Stomach (tissue), 19 donors: ENCODE measurements at places on chromosomes 13 and 19. TPM values are rescaled to one million over a fixed set of nuclear protein-coding genes. Genes with fewer than 3 reads are reported as not detected.
A peak's percentile ranks its signal among the peaks of the same experiment; 100 is the strongest.

DNA sequence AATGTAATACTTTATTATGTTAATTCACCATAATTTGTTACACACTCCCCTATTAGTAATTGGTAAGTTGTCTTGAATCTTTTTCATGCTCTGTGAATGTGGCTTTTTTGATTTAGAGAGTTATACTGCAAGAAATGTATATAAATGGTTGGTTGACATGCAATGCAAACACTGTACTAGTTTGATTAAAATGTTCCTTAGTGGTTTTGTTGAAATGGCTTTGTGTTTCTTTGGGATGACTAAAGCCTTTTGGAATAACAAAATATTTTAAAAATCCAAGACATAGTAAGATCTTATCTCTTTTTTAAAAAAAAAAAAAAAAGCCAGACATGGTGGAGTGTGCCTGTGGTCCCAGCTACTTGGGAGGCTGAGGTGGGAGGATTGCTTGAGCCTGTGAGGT, 10.5 kb downstream of the LAMP1 start:
- peaks cover 57% of the 10 kb centered on the region for H3K36me3 ChIP-seq
- no peak for DNase-seq
- H3K4me3 ChIP-seq = no peak overlapping the region
- H3K4me1 ChIP-seq = peaks cover 7% of the 10 kb centered on the region
- H3K27me3 ChIP-seq = no peaks in the 10 kb centered on the region

DNA sequence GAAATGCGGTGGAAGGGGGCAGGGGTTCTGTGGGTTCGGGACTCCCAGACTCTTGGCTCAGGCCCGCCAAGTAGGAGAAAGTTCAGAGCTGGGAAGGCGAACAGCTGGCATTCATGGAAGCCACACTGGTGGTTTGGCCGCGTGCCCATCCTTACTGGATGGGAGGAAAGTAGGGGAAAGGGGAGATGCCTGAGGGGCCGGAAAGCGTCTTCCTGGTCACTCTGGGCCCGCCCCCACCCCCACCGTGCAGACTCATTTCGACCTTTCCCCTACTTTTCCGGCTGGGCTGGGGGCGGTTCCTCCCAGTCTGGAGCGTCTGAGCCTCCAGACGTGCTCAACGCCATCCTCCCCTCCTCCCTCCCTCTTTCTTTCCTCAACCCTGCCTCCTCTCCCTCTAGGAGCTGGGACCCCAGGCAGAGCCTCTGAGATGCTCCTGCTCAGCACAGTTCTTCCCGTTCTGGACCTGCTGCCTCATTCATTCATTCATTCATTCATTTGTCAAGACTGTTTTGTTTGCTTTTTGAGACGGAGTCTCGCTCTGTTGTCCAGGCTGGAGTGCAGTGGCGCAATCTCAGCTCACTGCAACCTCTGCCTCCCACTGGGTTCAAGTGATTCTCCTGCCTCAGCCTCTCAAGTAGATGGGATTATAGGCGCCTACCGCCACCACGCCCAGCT, 3.5 kb downstream of the ANGPTL4 start:
- peak overlapping the region; percentile 76 for H3K4me3 ChIP-seq
- peak overlapping the region; percentile 67 for H3K27ac ChIP-seq
- H3K4me1 ChIP-seq = peaks cover 86% of the 10 kb centered on the region
- DNase-seq = peak; percentile 96
- H3K36me3 ChIP-seq = no peaks in the 10 kb centered on the region
- H3K27me3 ChIP-seq = no peaks in the 10 kb centered on the region

The C3 gene
- 75.1 TPM for total RNA-seq

- no peak for DNase-seq
- H3K27me3 ChIP-seq = no peaks in the 10 kb centered on the region
- no peak overlapping the region for H3K4me3 ChIP-seq
These were observed 700.0 kb downstream of the SLITRK6 start for GRCh38 chr13:85099245-85099644.

GRCh38 chr13:98022210-98022609, 68.7 kb downstream of the IPO5 start:
- peaks cover 74% of the 10 kb centered on the region for H3K36me3 ChIP-seq
- H3K4me3 ChIP-seq = no peak overlapping the region
- DNase-seq = no peak

DNA sequence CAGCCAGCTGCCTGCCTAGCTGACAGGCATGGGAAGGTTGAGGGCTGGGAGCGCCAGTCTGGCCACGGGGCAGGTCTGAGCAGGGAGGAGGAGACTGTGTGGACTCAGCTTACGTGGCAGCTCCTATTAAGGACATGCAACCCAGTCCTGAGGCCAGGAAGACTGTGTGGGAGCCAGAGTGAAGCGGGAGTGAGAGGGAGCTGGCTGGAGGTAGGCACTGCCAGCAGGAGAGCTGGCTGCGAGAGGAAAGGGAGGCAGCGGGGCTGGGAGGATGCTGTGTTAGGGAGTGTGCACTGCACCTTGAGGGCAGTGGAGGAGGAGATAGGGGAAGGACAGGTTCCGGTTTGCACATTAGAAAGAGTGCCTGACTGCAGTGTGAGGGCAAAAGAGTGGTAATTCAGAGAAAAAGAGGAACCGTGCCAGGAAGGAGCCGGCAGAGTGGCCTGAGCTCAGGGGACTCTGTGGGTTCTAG, 99.2 kb downstream of the SLC7A1 start:
- H3K27ac ChIP-seq = no peak overlapping the region
- H3K4me1 ChIP-seq = peaks cover 6% of the 10 kb centered on the region
- no peaks in the 10 kb centered on the region for H3K36me3 ChIP-seq
- H3K27me3 ChIP-seq = peaks cover 5% of the 10 kb centered on the region
- peak; percentile 52 for DNase-seq
- H3K4me3 ChIP-seq = no peak overlapping the region

The PSG3 gene
- total RNA-seq = not detected

DNA sequence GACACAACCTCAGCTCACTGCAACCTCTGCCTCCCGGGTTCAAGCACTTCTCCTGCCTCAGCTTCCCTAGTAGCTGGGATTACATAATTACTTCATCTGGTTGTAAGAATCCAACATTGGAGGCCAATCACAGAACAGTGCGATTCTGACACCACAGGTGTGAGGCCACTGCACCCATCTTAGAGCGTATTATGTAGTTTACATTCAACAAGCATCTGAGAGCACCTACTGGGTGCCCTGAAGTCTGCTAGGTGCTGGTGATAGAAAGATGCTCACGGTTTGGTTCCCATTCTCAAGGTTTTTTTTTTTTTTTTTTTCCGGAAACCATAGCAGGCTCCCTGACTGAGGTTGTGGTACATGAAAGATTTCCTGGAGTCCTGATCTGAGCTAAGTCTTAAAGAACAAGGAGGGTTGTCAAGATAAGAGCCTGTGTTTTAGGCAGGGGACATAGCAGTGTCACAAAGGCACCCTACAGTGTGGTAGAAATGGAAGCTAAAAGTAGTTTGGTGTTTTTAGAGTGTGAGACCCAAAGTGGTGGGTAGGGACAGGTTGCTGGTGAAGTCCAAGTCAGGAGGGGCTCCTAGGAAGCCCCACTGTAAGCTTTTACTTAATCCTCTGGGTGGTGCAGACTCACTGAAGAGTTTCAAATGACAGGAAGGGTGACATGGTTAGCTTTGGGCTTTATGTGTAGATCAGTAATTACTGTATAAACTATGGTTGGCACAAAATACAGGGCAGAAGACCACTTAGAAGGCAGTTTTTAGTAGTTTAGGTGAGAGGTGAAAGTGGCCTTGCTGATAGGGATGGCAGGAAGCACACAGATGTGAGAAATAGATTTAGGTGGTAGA, 15.2 kb downstream of the SAE1 start:
- H3K4me3 ChIP-seq = no peak overlapping the region
- peaks cover 33% of the 10 kb centered on the region for H3K4me1 ChIP-seq
- DNase-seq = peak; percentile 12
- H3K27me3 ChIP-seq = no peaks in the 10 kb centered on the region
- peaks cover 66% of the 10 kb centered on the region for H3K36me3 ChIP-seq
- no peak overlapping the region for H3K27ac ChIP-seq

- DNase-seq = peak; percentile 85
- H3K27ac ChIP-seq = peak overlapping the region; percentile 75
- no peaks in the 10 kb centered on the region for H3K27me3 ChIP-seq
These were observed 46.9 kb downstream of the KLF2 start for GRCh38 chr19:16371540-16371986.

The TMPRSS9 gene
- total RNA-seq = 1.1 TPM

DNA sequence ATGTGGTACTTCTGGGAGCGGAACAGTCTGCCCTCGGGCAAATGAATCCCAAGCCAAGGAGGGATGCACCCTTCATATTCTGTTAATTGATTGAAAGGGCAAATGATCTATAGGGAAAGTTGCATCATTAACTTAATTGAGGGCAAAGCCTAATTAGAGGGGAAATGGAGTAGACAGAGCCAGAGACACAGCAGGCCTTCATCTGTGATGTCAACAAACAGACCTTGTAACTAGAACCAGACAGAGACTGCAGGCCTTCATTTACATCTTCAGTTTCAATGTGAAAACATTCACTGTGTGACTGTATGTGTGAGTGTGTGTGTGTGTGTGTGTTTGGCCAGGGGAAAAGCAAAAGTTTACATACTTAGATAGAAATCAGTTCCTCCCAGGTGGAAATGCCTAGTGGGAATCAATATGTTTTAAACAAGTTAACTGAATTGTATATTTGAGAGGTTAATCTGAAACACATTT, 126.4 kb downstream of the SPRY2 start:
- no peak for DNase-seq
- H3K4me3 ChIP-seq = no peak overlapping the region
- H3K36me3 ChIP-seq = no peaks in the 10 kb centered on the region
- no peaks in the 10 kb centered on the region for H3K27me3 ChIP-seq
- H3K27ac ChIP-seq = no peak overlapping the region

The VSTM2B gene
- not detected for total RNA-seq

- no peak overlapping the region for H3K4me3 ChIP-seq
- no peaks in the 10 kb centered on the region for H3K27me3 ChIP-seq
- no peaks in the 10 kb centered on the region for H3K36me3 ChIP-seq
- H3K27ac ChIP-seq = no peak overlapping the region
- DNase-seq = no peak
These were observed 493.3 kb downstream of the COG6 start for GRCh38 chr13:40148742-40149141.

The ARRDC2 gene
- 60.8 TPM for total RNA-seq

The CLEC11A gene
- 33.9 TPM for total RNA-seq

DNA sequence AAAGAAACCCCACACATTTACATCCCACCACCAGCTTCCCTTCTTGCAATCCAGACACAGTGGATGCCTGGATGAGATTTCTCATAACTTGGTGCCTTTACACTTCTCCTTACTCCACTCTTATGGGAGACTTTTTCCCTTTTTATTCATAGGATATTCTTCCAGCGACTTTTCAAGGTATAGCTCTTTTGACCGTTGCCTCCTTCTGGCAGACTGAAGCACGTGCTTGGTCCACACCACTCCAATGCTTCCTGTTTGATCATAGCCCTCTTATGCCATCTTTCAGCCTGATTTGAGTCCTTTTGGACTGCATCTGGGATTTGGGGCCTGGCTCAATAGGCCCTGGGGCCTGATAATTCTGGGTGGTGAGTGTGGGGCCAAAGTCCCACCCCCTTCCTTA, 87.7 kb downstream of the ERCC5 start:
- H3K27ac ChIP-seq = no peak overlapping the region
- no peaks in the 10 kb centered on the region for H3K36me3 ChIP-seq
- no peak for DNase-seq
- H3K4me3 ChIP-seq = no peak overlapping the region
- H3K4me1 ChIP-seq = no peaks in the 10 kb centered on the region

GRCh38 chr13:37313372-37313771, 207.9 kb upstream of the CSNK1A1L start:
- H3K27me3 ChIP-seq = no peaks in the 10 kb centered on the region
- no peak overlapping the region for H3K4me3 ChIP-seq
- no peak overlapping the region for H3K27ac ChIP-seq
- DNase-seq = no peak
- H3K36me3 ChIP-seq = no peaks in the 10 kb centered on the region
- no peaks in the 10 kb centered on the region for H3K4me1 ChIP-seq
